Effector CD4-positive, alpha-beta T cell (primary cell): ENCODE measurements at places on chromosomes 3 and 15.

GRCh38 chr15:87527416-87527815 is 729.1 kb downstream of the NTRK3 start:
- DNase-seq: no peak

DNA sequence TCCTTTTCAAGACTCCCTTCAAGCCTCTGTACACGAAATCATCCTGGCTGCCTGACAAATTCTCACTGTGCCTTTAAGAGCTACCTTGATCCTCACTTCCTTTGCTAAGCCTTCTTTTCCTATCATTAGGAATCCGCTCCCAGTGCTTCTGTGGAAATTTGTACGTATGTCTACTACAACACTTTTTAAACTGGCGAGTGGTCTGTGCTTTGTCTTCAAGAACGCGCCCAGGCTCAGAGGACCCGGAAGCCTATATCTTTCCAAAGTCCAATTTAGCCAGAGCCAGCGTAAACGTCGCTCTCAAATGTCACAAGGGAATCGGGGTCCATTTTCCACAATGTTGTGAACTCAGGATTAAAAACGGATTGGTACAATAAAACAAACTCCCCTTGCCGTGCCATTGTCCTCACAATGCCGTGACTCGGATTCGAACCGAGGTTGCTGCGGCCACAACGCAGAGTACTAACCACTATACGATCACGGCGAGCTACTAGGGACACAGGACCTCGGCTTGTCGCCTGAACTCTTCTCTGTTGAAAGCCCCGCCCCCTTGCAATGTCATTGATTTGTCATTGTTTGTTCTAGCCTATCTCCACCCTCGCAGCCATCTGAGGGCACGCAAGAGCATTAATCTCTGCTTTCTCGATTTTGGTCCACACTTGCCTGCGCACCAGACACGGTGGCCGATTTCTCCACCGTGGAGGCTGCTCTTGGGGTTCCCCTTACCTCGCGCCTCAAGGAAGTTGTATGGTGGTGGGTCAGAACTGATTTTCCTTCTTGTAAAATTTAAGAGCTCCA is 12.4 kb upstream of the SHF start:
- peak; percentile 93 for DNase-seq

GRCh38 chr15:61041886-61042285 is 187.2 kb downstream of the RORA start:
- no peak for DNase-seq

- DNase-seq: no peak
Measured at GRCh38 chr3:37899101-37899707, 37.5 kb downstream of the CTDSPL start.

DNA sequence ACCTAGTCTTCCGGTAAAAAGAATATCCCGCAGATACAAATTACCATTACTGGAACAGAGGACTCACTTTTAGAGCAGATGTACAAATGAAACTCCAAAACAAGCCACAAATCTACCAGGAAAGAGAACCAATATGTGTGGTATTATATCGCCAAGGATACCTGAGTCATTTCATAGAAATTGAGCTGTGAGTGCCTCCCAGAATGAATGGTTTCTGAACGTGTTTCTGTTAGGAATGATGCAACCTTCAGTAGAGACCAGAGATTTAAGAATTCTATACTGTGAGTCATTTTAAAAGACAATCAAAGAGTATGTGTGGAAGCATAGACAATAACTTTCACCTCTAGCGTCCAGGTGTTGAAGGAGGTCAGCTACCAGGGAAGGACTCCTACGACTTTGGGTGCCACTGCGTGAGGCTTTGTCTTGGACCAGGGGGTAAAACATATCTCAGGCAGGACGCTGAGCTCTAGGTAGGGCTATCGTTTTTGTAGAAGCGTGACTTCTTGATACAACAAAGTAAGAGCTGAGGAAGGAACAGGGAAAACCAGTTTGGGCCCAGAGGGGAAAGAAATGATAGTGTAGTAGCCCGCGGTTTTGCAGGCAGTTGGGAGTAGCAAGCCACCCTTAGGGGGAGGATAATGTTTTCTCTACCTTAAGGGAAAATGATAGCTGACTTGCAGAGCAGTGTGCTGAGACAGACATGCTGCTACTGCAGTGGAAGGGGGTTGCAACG is 210.4 kb downstream of the TP63 start:
- no peak for DNase-seq

DNA sequence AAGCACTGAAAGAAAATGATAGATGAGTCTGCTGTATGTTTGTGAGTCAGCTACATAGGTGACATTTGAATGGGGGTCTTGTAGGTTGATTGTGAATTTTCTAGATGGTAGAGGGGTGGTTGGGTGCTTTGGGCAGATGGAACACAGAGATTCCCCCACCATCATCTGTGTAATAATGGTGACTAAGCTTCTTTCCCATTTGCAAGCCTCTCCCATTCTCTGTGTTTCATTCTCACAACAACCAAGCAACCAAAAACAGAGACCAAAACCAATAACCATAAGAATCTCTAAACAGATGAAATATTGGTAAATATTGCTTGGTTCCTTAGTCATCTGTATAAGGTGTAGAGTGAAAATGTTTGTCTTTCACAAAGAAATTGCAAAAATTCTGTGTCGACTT is 17.8 kb upstream of the UTS2B start:
- no peak for DNase-seq

- DNase-seq: no peak
Measured at GRCh38 chr3:174958671-174959328, 99.7 kb downstream of the NAALADL2 start.

DNA sequence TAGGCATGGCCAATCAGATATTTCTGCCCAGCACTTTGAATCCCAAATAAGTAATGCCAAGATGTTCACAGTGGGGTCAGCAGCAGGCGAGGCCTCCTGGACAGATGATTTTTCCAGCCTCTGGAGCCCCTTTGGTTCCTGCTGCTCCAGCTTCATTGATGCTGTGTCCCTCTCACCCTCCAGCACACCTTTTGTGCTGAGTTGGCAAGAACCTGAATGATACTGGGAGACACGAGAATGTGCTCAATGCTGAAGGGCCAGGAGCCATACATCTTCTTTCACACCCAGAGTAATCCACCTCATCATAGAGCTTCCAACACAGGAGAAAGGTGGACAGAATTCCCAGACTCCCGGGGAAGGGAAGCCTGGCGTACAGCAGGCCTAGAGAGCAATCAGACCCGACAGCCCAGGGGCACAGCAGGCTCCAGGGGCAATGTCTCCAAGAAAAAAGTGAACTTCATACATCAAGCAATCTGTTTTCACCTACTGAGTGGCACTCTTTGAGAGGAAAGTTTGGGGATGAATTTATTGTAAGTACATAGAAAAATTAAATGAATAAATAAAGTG is 6.7 kb upstream of the DAPK2 start:
- no peak for DNase-seq
